NCI-H524 (cell line): ENCODE measurements at places on chromosomes 6 and 20.

DNA sequence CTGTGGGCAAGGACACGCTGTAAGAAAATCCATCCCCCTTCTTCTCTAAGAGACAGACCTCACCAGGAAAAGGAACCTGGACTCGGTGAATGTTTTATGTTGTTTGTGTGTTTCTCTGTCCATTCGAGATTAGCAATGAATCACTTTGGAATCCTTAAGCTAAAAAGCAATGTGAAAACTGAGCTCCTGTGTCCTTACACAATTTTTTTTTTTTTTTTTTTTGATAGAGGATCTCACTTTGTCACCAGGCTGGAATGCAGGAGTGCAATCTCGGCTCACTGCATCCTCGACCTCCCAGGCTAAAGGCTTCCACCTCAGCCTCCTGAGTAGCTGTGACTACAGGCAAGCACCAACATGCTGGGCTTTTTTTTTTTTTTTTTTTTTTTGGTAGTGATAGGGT lies 32.1 kb downstream of the BFSP1 start:
- no peak for DNase-seq

- no peak for DNase-seq
Measured at GRCh38 chr6:148426317-148426977, 83.8 kb downstream of the SASH1 start.

DNA sequence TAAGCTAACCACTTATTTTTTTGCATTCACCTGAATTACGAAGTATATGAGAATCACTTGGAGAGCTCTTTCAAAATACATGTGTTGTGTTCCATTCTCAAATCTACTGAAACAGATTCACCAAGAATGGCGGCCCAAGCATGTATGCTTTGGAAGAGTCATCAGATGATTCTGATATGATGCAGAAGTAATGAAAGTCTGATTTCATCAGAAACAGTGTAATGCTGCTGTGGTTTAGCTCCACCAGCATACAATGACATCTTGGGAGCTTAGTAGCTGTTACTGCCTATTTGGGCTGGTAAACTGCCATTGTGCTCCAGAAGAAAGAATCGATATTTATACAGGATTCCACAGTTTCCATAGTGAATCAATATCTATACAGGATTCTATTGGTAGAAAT lies 52.9 kb downstream of the UBR2 start:
- no peak for DNase-seq

- peak; percentile 42 for DNase-seq
Measured at GRCh38 chr6:105036351-105036750, 79.4 kb downstream of the LIN28B start.
